H7 (cell line): ENCODE measurements at places on chromosomes 3 and 15.

DNA sequence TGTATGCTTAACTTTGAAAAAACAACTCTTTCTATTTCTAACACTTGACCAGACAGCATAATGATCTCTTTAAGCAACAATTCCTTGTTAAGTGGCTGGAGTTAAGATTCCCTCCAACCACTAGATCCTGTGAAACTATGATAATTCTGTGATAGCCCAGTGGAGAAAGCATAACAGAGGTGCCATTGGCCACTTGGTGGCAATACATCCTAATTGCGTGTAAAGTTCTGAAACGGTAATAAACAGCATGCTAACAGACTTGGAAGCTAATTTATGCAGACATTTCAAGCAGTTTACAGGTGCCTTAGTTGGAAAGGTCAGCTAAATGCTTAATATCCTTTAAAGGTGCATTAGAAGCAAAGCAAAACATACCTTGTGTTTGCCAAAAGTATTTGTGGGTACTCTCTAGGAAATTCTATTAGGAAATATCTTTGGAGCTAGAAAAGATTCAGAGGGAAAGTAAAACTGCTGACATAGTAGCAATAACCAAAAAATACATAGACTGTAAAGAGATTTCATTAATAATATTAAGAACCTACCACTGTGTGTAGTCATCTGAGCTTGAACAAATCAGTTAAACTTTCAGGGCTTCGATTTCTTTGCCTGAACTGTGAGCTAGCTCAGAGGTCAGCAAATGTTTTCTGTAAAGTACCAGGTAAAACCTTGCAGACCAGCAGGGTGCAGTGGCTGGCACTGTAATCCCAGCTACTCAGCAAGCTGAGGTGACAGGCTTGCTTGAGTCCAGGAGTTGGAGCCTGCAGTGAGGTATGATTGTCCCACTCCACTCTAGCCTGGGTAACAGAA, 19.0 kb upstream of the CSTA start:
- no peak for DNase-seq

- no peak for DNase-seq
These were observed 245.6 kb upstream of the LRTM1 start for GRCh38 chr3:55173504-55173903.

GRCh38 chr3:197592361-197593045, 36.7 kb upstream of the BDH1 start:
- no peak for DNase-seq

GRCh38 chr3:108091498-108092250, 843 bp upstream of the CD47 start:
- DNase-seq = no peak

DNA sequence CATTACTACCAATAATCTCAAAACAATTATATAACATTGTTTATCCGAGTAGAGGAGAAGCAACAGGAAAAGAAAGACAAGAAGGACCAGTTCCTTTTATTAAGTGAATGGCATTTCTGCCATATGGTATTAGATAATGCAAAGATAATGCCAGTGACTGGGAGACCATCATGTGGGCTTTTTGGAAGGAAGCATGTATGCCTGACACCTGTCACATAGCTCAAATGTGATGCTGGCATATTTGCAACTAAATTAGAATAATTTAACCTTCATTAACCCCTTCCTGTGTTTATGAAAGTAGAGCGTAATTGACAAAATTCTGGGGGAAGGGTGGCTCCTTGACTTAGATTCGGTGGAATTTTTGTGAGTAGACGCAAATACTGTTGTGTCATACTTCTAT, 733.0 kb downstream of the TUSC7 start:
- DNase-seq = no peak

DNA sequence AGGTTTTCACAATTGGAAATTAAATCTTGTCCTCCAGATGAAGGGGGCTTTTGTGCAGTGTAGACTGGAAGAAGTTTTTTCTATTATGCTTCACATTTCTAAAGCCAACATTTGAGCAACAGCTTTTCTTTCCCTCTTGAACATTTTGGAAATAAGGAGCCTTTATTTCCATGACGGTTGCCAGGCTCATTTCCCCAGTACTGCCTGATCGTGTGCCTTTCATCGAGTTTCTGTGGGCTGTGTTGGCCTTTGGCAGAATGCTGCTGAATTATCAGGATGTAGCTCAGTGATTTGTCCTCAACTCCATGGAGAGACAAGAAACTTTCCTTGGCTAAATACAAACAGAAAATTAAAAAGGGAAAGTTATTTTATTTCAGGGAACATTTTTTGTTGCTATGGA, 314.8 kb upstream of the LRRC3B start:
- DNase-seq = no peak

GRCh38 chr3:30629746-30630145, 23.3 kb downstream of the TGFBR2 start:
- DNase-seq = no peak

- DNase-seq = no peak
These were observed 21.2 kb downstream of the CMTM7 start for GRCh38 chr3:32412887-32413286.

- DNase-seq = no peak
These were observed 193.9 kb upstream of the TPM1 start for GRCh38 chr15:62848632-62849050.

- no peak for DNase-seq
These were observed 37.5 kb downstream of the CHAC1 start for GRCh38 chr15:40990789-40991188.

DNA sequence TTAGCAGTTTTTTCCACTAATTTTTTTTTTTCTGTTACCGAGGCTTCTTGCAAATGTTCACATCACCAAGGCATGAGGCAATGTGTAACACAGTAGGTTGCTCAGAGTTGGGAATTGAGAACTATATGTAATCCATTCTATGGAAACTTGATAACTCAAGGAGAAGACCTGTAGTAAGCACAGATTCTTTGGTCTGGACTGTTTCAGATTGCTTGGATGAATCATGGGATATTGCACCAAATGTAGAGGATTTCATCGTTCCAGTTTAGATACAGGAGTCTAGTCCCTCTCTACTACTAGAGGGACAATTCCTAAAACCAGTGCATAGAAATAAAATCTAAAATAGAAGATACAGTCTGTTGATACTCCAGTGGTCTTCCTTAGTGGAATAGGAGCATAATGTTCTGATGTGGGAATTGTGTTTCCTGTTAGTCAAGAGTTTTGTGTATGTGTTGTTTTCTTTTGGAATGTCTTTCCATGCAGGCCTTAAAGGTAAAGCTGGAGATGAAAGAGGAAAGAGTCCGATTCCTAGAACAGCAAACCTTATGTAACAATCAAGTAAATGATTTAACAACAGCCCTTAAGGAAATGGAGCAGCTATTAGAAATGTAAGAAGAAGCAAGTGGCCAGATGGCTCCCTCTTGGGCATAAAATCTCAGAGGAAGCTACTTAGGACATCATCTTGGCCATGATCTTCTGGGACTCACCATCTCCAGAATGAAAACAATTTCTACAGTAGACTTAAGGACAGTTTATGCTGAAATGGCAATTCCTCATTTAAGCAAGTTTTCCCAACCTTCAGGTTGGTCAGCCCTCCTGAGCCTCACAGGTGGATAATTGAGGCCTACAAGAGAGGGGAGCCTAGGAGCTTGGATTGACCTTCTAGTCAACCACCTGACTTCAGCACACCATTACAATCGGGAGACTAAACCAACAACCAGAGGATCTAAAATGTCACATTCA, 10.7 kb downstream of the KNSTRN start:
- DNase-seq = no peak

GRCh38 chr3:125080077-125080476, 24.3 kb upstream of the HEG1 start:
- DNase-seq = no peak

- no peak for DNase-seq
These were observed 230.4 kb downstream of the ZPLD1 start for GRCh38 chr3:102665183-102665582.
